ENCODE measurements at places on chromosomes 5 and 9.

DNA sequence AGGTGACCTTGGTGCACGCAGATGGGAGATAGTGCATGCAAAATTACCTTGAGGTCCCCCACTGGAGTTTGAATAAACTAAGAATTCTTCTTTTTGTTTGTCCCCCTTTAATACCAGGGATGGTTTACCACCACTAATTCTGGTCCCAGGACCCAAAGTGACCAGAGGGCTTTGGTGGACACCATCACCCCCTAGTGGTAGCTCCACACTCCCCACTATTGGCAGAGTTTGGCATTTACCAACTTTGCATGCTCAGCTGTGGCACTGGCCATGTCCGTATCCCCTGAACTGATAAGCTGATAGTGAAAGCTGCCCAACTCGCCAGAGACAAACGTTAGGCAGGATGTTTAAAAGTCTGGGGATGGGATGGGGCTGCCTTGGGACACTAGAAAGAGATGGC is 3.3 kb downstream of the ASTN2 start:
- DNase-seq, result peak; percentile 54

GRCh38 chr9:28915202-28915930 is 1342.1 kb upstream of the C9orf72 start:
- DNase-seq, result no peak

GRCh38 chr9:77375956-77376532 is 198.7 kb downstream of the VPS13A start:
- no peak for DNase-seq

DNA sequence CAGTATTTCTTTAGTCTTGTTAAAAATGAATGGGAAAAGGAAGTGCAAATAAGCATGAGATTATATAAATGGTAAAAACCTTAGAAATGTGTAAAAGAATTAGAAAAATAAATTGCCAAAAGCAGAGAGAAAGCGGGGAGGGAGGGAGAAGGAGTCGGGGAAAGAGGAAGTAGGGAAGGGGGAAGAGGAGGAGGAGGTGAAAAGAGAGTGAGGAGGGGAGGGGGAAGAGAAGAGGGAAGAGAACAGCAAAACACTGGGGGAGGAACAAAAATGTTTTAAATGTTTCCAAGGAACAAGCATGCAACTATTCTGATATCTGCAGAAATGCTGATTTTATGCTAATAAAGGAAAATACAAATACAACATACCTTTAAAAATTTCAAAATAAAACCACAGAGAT is 317.5 kb downstream of the PIK3R1 start:
- DNase-seq, result no peak

- no peak for DNase-seq
These were observed 112.8 kb upstream of the SPOCK1 start for GRCh38 chr5:137611794-137612435.

- no peak for DNase-seq
These were observed 4.5 kb downstream of the WHRN start for GRCh38 chr9:114500697-114501292.

DNA sequence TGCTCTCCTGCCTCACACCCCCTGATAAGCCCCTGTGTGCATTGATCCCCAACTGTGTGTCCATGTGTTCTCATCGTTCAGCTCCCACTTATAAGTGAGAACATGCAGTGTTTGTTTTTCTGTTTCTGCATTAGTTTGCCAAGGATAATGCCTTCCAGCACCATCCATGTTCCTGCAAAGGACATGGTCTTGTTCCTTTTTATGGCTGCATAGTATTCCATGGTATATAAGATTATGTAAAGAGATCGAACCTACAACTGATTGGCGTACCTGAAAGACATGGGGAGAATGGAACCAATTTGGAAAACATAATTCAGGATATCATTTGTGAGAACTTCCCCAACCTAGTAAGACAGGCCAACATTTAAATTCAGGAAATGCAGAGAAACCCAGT is 32.4 kb downstream of the ANKRD33B start:
- no peak for DNase-seq

DNA sequence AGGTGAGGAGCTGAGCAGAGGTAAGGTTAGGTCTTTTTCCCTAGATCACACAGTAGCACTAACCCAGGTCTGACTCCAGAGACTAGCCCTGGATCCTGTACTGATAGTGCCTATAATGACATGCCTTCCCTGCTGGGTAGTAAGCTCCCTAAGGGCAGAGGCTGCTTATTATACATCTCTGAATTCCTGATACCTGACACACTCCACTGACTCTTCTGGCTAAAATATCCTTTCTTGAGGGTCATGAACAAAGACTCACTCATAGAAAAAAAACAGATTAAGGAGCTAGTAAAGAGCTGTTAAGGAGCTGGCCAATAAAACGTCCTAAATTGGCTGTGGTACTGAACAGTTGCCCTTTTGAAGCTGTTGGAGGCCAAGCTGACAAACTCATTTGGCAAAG is 149.0 kb upstream of the ITGA1 start:
- DNase-seq, result no peak

DNA sequence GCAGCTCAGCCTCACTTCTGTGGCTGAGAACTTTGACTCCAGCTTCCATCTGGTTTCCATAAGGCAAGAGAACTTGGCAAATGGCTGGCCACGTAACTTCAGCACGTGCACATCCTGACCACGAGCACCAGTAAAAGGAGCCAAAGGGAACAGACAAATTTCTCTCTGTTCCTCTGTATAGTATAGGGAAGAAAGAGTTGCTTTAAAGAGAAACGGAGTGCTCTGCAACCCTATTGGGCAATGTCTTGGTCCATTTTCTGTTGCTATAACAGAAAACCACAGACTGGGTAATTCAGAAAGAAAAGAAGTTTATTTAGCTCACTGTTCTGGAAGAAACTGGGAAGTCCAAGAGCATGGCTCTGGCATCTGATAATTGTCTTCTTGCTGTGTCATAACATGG is 558.7 kb downstream of the ACTL7B start:
- DNase-seq, result peak; percentile 11

DNA sequence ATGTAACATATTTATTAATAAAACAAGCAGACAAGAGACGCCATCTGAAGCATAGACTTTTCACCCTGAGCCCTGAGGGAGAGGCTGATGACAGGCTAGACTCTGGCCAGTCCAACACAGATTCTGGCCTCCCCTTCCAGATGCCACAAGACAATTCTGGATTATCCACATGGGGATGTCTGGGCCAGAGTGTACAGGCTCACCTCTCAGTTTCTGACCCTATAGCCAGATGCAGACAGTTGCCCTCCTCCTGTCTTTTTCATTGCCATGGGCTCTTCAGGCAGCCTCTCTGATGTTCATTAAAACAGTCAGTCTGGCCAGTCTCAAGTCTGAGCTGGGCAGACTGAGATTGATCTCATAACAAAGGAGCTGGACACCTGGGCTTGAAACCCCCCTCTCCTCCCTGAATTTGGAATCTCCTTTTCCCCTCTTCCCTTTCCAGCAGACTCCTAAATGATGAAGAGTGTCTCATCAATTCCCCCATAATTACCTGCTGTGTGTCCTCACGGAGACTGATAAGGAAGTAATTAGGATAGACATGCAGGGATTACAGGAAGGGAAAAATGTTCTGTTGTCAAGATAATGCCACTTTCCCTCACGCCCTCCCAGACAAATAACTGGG is 89.6 kb downstream of the ASTN2 start:
- DNase-seq, result no peak

DNA sequence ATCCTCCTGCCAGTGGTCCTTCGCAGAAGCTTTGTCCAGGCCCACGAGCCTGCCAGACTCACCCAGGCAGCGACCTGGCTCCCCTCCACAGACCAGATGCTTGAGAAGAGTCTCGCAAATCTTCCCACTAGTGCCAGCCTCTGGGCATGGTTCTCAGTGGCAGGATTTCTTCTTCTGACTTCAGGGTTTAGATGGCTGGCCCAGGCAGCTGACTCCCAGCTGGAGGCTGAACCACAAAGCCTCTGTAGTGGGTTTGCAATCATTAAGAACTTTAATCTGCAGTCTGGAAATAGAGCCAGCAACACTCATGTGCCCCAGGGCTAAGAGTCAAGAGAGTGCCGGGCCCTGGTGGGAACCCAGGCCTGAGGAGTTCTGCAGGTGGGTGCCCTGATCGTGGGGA is 90.6 kb upstream of the ICE1 start:
- DNase-seq, result no peak

GRCh38 chr5:40675396-40676133 is 4.2 kb upstream of the PTGER4 start:
- DNase-seq, result no peak

DNA sequence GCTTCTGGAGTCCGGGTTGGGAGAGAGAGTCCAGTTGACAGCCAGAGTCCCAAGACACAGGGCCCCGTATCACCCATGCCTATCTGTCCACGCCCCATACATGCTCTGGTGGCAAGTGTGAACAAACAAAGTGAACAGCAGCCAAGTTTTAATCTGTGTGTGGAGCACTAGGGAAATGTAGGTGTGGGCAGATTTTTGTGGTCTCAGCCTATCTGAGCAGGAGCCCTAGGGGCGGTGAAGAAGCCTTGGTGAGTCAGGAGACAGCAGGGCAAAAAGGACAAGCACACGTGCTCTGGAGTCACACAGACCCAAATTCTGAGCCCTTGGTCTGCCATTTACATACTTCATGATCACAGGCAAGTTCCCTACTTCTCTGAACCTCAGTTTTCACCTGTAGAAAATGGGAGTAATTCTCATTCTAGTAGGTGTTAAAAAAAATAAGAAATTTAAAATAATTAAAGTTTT is 23.2 kb downstream of the EGR1 start:
- peak; percentile 93 for DNase-seq

DNA sequence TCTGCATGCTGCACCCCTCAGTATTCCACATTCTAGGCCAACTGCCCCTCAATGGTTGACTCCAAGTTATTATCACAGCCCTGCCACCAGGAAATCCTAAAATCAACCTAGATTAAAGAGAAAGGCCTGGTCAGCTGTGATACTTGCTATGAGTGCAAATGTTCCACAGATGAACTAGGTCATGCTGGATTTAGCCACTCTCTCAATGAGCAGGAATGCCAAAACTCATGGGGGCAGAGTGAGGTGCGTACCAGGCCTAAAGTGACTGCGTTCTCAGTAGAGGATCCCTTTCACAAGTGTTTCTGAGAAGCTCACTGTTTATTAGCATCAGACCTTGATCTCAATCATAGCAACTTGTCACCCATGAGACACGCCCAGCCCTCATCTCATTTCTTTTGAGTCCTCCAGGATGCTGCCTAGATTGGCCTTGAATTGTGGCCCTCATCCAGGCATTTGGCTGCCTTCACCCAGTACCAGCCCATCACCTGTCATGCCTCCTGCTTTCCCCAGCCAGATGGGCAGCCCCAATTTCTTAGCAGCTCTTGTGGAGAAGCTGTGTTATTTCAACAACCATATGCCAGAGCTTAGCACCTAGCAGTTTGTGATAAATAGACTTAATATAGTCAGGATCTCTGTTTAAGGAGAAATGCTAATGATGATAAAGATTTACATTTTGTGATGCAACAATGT is 383.9 kb downstream of the CTNND2 start:
- no peak for DNase-seq

GRCh38 chr9:91332546-91333231 is 29.0 kb downstream of the AUH start:
- peak; percentile 13 for DNase-seq

DNA sequence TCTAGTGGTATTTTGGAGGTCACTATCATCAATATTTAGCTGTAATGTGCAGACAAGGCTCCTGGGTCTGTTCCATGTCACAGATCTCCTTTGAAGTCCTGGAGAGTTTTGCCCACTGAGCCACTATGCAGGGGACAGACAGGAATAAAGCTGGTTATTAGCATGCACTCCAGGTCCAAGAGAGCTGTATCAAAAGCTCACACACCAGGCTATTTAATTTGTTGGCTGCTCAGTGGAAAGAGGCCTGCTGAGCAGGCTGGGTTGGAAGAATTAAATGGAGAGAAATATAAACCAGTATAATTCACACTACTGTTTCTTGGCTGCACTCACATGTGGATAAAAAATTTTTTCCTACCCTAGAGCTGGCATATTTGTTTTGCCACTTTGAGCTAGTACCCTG is 113.8 kb upstream of the TAF11L2 start:
- DNase-seq, result no peak

- no peak for DNase-seq
These were observed 17.5 kb downstream of the DBH start for GRCh38 chr9:133653638-133654037.

GRCh38 chr9:5909976-5910375 is 19.3 kb downstream of the MLANA start:
- no peak for DNase-seq

DNA sequence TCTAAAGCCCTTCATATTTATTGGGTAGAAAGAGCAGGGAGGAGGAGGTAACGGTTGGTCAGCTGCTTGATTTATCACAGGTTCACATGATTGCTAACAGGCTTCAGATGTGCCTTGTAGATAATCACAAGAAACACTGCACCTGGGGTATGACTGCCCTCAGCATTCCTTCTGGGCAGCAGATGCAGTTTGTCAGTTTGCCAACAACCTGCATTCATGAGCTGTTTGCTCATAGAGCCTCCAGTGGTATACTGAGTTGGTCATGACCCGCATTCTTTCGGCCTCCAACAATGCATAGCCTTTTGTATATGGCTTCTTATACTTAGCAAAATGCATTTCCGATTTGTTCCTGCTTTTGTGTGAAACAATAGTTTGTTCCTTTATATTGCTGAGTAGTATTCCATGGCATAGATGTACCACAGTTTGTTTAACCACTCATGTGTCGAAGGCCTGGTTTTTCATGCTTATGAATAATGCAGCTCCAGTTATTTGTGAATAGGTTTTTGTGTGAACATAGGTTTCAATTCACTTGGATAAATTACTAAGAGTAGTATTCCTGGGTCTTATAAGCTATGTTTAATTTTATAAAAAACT is 83.6 kb downstream of the ARHGEF28 start:
- DNase-seq, result no peak

DNA sequence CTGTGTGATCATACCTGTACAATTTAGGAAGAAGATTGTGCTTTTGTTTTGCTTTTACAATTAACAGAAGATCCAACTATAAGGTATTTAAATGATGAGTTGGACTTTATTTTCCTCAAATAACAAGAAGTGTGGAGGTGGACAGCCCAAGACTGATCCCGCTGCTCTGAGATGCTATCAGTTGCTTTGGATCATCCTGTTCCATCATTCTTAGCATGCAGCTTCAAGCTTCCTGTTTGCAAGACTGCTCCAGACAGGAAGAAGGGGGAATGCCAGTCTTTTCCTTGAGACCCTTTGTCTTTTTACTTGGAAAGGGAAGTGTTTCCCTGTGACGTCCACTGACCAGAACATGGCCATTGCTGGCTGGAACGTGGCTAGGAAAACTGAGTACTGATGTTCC is 250.8 kb downstream of the ZSWIM6 start:
- no peak for DNase-seq

DNA sequence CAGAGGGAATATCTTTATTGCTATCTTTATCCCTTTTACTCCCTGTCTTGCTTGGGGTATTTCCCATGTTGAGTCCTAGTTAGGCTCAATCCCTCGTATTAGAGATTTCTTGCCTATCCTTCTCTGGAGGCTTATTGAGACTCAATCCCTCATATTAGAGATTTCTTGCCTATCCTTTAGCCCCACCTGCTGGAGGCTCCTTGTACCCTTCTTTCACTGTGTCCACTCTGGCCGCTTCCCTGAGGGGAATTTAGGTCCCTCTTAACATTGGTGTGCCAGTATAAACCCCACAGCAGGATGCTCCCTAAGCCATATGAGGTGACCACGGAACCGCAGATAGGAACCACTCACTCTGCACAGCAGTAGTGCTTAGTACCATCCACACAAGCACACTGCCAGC is 110.7 kb upstream of the MAMDC2 start:
- DNase-seq, result peak; percentile 32

Measured in hematopoietic multipotent progenitor cell treated with erythropoietin and hydrocortisone succinate and interleukin-3 and kit ligand, for 6 days (in vitro differentiated cells).